CD8-positive, alpha-beta memory T cell (primary cell): ENCODE measurements at places on chromosomes 2 and 18.
A peak's percentile ranks its signal among the peaks of the same experiment; 100 is the strongest.

GRCh38 chr2:200308546-200309295 lies 2.2 kb downstream of the SPATS2L start:
- no peak for DNase-seq

DNA sequence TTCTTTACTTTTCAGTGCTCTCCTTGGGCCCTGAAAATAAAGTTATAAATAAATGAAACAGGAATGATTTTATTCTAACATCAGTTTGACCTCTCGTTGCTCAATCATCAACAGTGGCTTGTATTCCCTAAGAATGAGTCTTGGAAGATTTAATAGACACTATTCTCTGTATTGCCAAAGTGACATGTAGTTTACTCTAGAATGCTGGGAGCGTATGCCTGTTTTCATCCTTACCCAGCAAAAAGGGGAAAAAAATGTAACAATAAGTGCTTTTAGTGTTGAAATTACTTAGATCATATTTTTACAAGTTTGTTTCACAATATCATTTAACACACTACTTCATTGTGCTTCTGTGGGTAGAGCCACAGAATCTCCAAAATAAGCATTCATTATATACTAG lies 240.6 kb upstream of the CWC22 start:
- DNase-seq = no peak

DNA sequence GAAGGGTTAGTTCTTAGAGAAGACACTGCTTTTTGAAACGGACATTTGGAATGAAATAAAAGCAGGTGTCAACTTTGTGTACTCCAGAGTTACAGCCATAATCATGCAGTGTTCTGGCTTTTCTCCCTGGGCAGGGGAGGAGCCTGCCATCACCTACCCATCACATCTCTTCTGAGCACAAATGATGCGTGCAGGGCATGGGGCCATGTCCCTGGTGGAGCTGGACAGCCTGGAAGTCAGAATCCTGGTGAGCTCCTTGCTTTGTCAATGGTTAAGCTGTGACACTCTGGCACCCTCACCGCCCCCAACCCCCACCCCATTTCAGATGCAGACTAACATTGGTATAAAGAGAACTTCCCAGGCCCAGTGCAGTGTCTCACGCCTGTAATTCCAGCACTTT lies 53.1 kb downstream of the PDCL3 start:
- no peak for DNase-seq

DNA sequence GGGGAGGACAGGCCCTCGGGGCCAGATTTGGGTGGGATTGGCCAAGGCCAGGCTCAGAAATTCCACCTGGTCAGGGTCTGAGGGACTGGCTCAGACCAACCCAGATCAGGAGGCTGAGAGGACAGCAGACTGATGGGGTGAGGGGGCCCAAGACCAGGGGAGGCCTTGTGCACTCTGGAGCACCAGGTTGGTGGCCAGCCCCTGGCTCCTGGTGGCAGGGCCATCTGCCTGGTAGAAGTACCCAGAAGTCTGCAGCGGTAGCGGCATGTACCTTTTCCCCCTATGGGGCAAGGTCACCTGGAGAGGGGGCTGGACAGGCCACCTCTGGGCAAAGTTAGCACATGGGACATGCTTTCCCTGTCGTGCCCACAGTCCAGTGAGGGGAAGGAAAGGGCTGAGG lies 21.2 kb upstream of the ODC1 start:
- no peak for DNase-seq

DNA sequence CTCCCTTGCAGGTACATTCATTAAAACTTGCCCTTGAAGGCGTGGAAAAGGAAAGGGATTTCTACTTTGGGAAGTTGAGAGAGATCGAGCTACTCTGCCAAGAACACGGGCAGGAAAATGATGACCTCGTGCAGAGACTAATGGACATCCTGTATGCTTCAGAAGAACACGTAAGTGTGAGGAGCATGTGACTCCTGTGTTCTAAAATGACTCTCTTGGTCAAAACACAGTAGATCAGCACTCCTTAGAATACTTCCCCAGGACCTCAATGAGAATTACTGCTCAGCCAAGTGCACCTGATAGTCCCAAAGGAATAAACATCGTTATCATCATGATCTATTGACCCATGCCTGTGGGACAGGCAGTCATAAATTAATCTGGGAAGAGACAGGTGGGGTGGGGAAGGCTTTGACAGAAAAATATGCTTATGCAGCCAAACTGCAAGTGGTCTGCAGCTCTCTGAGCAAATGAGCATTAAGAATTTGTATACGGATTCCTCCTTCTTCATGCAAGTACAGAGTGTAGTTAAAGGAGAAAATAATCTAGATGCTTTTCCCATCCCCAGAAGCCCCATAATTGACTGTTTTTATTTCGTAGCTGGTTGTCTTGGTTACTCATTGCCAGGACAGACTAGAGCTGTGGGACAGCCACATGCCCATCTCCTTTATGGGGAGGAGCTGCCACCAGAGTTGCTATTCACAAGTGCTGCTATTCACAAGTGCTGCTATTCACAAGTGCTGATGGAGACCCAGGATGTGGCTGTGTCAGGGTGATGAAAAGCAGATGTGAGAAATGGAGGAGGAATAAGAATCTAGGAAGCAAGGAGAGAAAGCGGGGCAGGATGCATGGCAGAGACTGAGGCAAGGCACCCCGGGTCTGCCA lies 91.0 kb downstream of the MAPRE2 start:
- DNase-seq = no peak

DNA sequence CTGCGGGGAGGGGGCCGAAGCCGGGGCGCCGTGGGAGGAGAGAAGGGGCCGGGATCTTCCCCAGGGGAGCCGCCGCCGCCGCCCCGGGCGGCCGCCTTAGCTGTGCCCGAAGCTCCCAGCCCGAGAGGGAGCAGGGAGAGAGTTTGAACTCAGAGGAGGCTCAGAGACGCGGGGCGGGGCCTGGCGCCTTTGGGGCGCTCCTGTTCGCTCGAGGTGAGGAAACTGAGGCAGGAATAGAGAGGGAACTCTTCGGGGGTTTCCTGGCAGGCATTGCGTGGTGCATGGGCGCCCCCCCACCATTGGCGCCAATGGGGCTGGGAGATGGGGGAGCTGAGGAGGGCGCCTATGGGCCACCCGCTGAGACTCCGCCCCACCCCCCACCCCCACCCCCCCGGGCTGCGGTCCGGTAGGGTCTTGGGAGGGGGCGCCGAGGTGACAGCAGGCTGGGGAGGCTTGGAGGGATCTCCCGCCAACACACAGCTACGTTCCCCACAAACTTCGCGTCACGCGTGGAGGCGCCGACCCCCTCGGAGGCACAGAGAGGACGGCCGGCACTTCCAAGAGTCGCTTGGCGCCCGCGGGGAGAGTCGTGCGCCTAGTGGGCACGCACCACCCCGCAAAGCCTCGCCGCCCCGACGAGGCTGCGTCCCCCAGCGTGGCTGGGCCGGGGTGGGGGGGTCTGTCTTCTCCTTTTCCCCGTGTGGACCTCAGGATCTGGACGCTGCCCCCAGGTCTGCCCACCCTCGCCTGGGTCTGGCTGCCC lies 680 bp downstream of the CTDSP1 start:
- DNase-seq = peak; percentile 27

DNA sequence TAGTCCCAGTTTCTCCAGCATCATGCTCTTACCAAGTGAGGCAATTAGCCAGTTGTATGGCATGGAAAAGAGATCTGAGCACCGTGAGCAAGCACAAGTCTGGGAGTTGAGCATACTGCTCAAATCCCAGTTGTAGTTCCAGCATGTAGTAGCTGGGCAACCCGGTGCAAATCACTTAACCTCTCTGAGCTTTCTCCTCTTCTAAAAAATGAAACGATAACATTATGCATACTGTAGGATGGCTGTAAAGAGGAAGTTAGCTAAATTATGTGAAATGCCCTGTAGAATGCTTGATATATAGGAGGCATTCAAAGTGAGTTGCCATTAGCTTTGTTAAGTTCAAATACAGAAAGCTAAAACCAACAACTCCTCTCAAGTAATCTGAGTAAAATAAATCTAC lies 164.0 kb upstream of the ZEB2 start:
- DNase-seq = no peak

GRCh38 chr2:47041891-47042684 lies 113.0 kb downstream of the STPG4 start:
- no peak for DNase-seq

DNA sequence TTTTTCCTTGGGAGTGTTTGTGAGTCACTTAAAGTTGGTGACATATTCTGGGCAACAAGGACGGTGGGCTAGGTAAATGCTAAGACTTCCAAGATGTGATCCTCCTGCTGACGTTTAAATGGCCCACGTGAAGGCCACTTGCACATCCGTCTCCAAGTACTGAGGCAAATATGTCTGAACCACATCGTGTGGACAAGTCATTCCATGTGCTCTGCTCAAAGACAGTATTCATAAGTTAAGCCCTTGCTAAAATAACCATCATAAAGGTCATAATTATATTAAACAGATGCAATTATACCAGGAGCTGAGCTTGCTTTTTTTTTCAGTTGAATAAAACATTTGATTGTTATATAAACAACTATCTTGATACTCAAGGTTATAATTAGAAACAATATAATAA lies 44.8 kb downstream of the SPP2 start:
- DNase-seq = no peak

DNA sequence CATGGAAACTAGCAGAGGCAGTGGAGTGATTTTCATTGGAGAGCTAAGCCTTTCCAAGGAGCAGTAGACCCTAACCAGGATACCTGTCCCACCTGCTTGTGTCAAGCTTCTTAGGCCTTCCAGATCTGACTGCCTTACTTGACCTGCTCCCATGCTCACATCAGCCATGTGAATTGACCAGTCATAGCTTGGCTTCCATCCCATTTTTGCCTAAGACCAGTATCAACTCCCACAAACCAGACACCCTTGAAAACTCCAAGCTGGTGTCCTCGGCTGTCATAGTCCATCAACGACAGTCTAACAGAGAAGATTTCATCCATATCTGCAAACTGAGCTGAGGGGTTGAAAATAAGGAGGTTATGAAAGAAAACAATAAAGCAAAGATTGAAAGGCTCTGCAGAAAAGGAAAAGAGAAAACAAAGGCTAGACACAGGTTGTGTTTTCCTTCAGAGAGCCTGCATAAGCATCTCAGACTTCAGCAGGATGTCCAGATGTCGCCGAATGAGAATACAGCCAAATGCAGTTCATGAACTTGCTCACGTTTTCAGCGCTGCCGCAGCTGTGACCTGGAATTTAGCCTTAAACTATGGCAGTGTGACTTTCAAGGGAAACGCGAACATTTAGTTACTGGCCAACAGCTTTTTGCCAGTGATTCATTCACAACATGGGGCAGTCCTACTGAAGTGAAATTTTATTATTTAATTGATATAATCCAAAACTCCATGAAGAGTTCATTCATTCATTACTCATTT lies 868.1 kb upstream of the ID2 start:
- DNase-seq = no peak

DNA sequence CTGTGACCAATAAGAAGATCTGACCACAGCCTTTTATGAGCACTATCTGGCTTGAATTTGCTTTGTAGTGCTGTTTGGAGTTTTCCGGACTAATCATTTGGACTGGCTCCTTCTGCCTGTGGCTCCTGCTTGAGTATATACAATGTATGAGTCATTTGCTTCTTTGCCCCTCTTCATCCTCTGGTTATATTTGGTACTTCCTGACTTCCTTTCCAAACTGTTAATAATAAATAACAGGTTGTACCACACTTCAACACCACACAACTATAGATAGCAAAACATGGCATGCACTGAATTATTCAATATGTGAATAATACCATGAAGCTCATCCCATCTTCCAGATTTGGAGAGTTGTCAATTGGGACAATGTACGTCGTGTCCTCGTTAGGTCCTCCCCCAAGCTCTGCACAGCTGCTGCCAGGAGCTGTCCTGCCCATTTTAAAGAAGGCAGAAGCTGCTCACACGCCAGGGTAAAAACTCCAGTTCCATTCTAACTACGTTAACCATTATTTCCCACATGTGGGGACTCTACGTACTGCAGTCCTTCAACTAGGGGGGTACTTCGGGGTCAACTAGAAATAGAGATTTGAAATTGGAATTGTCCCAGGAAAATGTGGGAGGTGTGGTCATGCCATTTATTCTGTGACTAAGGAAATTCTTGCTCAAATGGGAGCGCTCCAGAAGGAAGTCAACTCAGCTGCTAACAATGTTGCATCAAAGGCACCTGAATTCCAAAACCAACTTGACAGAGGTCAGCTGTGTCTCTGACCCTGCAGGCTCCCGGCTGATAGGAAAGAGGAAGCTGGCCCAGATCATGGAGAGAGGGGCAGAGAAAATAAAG lies 38.1 kb downstream of the ST8SIA5 start:
- DNase-seq = no peak

- DNase-seq = no peak
These were observed 203.7 kb downstream of the TMEM163 start for GRCh38 chr2:134515137-134515536.

- DNase-seq = no peak
These were observed 32.9 kb downstream of the EPAS1 start for GRCh38 chr2:46329803-46330775.

DNA sequence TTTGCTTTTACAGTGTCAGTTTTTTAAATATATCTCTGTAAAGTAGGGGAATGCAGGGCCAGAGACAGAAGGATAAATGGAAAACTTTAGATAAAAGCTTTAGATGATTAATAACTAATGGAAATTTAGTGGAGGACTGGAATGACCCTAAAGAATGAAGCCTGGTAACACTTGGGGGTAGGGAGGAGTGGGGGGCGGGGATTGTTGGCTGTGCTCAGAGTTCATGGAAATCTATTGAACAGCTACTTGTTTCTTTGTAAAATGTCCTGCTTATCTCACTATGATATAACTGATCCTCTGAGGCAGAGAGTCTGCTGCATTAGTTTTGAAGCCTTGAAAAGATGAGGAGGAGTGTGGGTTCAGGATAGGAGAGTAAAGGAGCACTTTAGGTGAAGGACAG lies 90.5 kb downstream of the TMEM185B start:
- no peak for DNase-seq

DNA sequence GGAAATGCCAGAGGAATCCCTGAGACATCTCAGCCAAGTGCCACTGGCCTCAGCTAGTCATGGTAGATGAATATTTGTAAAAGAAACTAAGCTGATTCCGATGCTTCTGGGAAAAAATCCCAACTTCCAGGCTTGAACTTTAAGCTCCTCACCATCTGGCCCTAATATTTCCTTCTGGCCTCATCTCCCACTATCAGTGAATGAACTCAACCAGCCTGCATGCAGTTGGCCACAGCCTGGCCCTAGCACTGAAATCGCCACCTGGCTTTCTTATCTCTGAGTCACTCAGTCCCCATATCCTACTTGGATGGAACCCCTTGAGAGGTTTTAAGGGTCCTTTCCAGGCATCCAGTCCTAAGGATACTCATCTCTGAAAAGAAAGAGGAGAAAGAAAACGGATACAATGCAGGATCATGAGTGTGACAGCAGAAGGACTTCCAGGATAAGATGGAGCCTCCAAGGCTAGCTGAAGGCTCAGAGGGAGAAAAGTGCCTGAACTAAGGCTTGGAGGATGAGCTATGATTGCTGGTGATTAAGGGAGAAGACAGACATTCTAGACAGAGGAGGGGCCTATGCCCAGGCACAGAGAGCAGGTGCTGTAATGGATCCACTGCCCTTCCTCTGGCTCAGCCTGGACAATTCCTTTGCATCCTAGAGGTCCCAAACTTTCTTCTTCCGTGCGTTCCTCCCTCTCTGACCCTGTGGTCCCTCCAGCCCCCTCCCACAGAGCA lies 141.5 kb upstream of the MYCN start:
- DNase-seq = no peak
